ENCODE measurements at places on chromosomes 16 and 17.

DNA sequence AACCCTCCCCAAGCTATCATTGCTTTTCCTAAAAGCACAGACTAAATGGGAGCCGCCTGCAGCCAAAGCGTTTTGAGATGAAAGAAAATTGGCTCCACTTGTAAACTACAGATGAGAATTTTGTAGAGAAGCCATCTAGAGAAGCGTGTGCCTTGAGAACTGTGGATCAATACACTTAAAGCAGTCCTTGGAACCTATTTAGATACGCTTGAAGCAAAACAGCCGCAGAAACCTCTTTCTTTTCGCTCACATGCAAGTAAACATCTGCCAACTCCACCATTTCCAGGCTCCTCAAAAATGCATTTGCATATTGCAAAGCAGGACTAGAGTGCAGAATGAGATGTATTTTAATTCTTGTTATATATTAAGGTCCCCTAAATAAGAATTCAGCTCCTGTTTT lies 13.1 kb downstream of the KIAA0513 start:
- no peak for DNase-seq

- no peak for DNase-seq
Measured at GRCh38 chr17:40320756-40321523, 12.0 kb downstream of the RARA start.

GRCh38 chr17:29063992-29064391 lies 21.1 kb downstream of the PIPOX start:
- DNase-seq: peak; percentile 36

GRCh38 chr16:76946879-76947278 lies 244.1 kb upstream of the MON1B start:
- no peak for DNase-seq

DNA sequence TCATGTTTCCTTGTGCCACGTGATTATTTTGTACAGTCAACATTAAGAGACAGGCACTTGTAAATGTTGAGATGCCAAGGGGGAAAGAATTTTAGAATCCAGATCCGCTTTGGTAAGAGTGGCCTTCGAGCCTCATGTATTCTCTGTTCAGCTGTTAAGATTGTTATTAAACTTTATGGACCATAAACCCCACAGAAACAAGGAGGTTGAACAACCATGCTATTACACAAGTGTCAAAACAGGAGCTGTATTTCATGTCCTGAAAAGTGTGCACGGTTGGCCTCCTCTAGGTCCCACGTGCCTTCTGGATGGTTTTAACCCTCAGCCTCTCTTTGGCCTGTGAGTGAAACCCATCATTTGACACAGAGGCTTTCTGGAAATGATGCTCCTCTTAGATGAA lies 691.3 kb downstream of the MAF start:
- no peak for DNase-seq

GRCh38 chr17:42775534-42776098 lies 2.4 kb downstream of the VPS25 start:
- DNase-seq: peak; percentile 42

- no peak for DNase-seq
Measured at GRCh38 chr16:4519274-4520058, 19.1 kb downstream of the CDIP1 start.

DNA sequence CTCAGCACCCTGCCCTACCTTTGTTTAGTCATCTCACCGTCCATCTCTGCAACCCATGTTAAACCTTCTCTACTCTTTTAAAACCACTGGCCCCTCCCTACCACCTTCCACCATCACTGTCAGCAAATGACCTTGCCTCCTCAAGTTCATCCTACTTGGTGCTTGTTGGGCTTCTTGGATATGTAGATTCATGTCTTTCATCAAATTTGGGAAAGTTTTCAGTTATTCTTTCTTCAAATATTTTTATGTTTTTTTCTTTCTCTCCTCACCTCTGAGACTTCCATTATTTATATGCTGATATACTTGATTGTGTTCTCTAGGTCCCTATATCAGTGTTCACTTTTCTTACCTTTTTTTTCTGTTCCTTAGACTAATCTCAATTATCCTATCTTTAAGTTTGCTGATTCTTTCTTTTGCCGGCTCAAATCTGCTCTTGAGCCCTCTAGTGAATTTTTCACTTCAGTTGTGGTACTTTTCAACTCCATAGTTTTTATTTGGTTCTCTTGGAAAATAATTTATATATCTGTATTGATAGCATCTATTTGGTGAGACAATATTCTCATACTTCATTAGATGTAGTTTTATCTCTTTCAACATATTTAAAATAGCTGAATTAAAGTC lies 28.7 kb upstream of the ALDH3A2 start:
- DNase-seq: no peak

- peak; percentile 32 for DNase-seq
Measured at GRCh38 chr16:1378804-1379303, 27.1 kb downstream of the GNPTG start.
